Right atrium auricular region (tissue), 2 donors: ENCODE measurements at places on chromosomes 2 and 18. TPM values are rescaled to one million over a fixed set of nuclear protein-coding genes. Genes with fewer than 3 reads are reported as not detected.
A peak's percentile ranks its signal among the peaks of the same experiment; 100 is the strongest.

GRCh38 chr2:98825020-98825350 is 94.1 kb upstream of the MGAT4A start:
- no peak overlapping the region for H3K4me3 ChIP-seq
- DNase-seq: no peak
- H3K27me3 ChIP-seq: no peaks in the 10 kb centered on the region
- peak overlapping the region; percentile 62 for H3K27ac ChIP-seq
- H3K4me1 ChIP-seq: peaks cover 28% of the 10 kb centered on the region

GRCh38 chr2:233301811-233302210 is 5.8 kb upstream of the SAG start:
- H3K4me3 ChIP-seq: no peak overlapping the region
- no peaks in the 10 kb centered on the region for H3K4me1 ChIP-seq
- no peaks in the 10 kb centered on the region for H3K36me3 ChIP-seq
- no peaks in the 10 kb centered on the region for H3K27me3 ChIP-seq
- H3K27ac ChIP-seq: no peak overlapping the region
- no peak for DNase-seq

DNA sequence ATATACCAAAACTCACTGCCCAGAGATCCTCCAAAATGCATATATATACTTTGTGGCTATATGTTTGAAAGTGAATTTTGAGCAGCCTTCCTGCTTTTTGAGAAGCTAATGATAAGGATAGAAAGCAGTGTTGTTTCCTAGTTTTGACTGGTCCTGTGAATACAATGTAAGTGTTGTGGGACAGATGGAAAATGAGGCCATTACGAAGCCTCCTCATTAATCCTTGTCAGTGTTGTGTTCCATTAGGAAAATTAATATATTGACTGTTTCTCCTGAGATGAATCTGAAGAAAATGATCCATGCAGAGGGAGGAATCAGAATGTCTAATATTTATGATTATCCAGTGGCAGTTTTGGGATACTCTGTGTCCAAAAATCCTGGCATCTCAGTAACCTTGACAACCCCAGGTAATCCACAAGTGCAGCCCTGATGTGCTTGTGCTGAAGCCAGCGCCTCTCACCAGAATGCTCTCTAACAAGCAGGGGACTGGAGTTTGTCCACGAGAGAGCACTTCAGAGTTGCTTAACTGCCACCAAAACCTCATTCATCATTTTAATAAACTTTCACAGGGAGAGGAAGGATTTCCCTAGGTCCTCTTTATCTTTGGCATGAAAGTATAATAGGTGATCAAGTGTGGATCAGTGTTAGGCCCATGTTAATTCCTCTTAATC is 418.6 kb downstream of the CMPK2 start:
- no peak overlapping the region for H3K27ac ChIP-seq
- H3K4me3 ChIP-seq: no peak overlapping the region
- H3K27me3 ChIP-seq: no peaks in the 10 kb centered on the region
- DNase-seq: no peak
- H3K36me3 ChIP-seq: no peaks in the 10 kb centered on the region

DNA sequence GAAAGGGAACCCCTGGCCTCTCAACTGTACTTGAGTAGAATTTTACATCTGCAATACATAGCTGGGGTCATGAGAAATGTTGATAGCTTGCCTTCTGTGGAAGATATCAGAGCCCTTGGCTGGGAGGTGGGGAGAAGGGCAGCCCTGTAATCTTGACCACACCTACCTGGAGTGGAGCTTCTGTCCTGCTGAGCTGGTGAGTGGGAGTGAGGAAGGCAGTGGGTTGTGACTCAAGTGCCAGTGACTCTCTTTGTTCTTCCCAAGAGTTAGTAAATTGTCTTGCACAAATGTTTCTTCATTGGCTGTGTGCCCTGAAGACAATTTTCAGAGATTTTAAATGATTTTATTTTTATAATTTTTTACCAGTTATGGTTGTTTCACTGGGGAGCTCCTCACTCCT is 277.3 kb downstream of the MBD5 start:
- H3K4me3 ChIP-seq: no peak overlapping the region
- DNase-seq: no peak
- H3K27ac ChIP-seq: no peak overlapping the region
- no peaks in the 10 kb centered on the region for H3K36me3 ChIP-seq
- H3K4me1 ChIP-seq: no peaks in the 10 kb centered on the region

GRCh38 chr18:75206452-75207309 is 2.3 kb downstream of the PTGR3 start:
- peak overlapping the region; percentile 73 for H3K4me3 ChIP-seq
- no peaks in the 10 kb centered on the region for H3K4me1 ChIP-seq
- no peak for DNase-seq
- H3K36me3 ChIP-seq: no peaks in the 10 kb centered on the region
- H3K27me3 ChIP-seq: no peaks in the 10 kb centered on the region

Gene TMEM17
- 0.90 TPM for total RNA-seq

Gene CXCR4
- total RNA-seq: 11.9 TPM

DNA sequence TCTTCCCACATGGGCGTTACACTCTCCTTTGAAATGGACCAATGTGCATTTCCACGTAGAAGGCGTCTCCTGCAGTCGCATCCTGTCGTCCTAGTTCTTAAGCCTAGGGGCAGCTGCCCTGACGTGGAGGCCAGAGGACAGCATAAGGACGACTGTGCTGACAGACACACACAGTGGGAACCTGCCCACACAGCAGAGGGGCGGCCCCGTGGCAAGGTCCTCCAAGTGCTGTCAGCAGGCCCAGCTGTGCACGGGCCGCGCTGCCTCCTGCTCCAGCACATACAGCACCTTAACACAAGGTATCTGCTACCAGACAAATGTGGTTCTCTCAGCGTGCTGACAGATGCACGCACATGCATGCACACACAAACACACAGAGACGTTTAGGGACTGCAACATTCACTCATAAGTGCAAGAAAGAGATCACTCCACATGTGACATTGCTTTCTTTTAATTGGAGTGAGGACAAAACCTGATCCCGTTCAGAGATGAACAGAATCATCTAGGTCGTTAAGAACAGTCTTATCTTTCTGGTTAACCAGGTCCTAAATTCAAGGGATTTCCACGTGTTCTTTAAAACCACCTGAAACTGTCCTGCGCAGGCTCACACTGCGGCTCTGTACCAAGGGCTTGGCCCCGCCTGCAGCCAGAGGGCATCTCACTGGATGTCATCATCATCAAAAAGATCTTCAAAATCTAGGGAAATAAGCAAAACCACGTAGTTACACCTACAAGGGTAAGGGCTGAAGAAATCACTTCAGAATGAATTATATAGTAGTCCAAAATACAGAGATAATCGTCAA is 5.5 kb downstream of the COPS9 start:
- H3K4me3 ChIP-seq: no peak overlapping the region
- no peak overlapping the region for H3K27ac ChIP-seq
- H3K4me1 ChIP-seq: peaks cover 12% of the 10 kb centered on the region
- peaks cover 54% of the 10 kb centered on the region for H3K36me3 ChIP-seq
- no peaks in the 10 kb centered on the region for H3K27me3 ChIP-seq
- DNase-seq: no peak

Gene COLEC11
- total RNA-seq: 56.6 TPM

DNA sequence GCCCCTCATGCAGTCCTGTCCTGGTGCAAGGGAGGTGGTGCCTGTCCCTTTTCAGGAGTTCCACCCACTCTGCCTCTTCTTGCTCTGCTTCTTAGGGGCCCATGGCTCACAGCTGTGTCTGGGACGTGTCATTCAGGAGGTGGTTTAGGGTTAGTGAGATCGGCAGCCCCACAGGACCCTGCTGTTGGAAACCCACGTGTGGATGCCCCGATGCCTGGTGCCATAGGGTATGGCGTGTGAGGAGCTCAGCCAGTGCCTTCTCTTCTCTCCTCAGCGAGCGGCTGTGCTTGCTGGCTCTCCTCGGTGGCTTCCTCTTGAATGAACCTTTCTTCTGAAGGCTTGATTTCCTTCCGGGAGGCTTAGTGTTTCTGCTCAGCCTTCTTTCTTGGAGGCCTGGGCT is 55.2 kb downstream of the LDLRAD4 start:
- H3K27ac ChIP-seq: no peak overlapping the region
- no peaks in the 10 kb centered on the region for H3K4me1 ChIP-seq
- no peak overlapping the region for H3K4me3 ChIP-seq
- H3K36me3 ChIP-seq: no peaks in the 10 kb centered on the region

GRCh38 chr2:45707006-45707405 is 55.5 kb downstream of the PRKCE start:
- DNase-seq: no peak
- no peak overlapping the region for H3K4me3 ChIP-seq
- H3K36me3 ChIP-seq: no peaks in the 10 kb centered on the region
- H3K27ac ChIP-seq: no peak overlapping the region
- H3K27me3 ChIP-seq: no peaks in the 10 kb centered on the region

GRCh38 chr2:218079943-218080913 is 11.2 kb downstream of the RUFY4 start:
- H3K4me1 ChIP-seq: no peaks in the 10 kb centered on the region
- no peak overlapping the region for H3K27ac ChIP-seq
- H3K4me3 ChIP-seq: no peak overlapping the region
- H3K27me3 ChIP-seq: no peaks in the 10 kb centered on the region

Gene GPAT2
- 3.9 TPM for total RNA-seq

Gene SKOR2
- total RNA-seq: not detected

DNA sequence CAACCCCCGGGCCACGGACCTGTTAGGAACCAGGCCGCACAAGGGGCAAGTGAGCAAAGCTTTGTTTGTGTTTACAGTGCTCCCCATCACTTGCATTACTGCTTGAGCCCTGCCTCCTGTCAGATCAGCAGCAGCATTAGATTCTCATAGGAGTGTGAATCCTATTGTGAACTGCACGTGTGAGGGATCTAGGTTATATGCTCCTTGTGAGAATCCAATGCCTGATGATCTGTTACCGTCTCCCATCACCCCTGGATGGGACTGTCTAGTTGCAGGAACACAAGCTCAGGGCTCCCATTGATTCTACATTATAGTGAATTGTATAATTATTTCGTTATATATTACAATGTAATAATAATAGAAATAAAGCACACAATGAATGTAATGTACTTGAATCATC is 125.6 kb downstream of the FMNL2 start:
- H3K27me3 ChIP-seq: no peaks in the 10 kb centered on the region
- peaks cover 14% of the 10 kb centered on the region for H3K4me1 ChIP-seq
- H3K27ac ChIP-seq: no peak overlapping the region
- H3K4me3 ChIP-seq: no peak overlapping the region
- no peaks in the 10 kb centered on the region for H3K36me3 ChIP-seq

GRCh38 chr2:173374634-173375033 is 20.0 kb downstream of the CDCA7 start:
- no peaks in the 10 kb centered on the region for H3K27me3 ChIP-seq
- H3K36me3 ChIP-seq: no peaks in the 10 kb centered on the region
- H3K4me1 ChIP-seq: no peaks in the 10 kb centered on the region
- no peak overlapping the region for H3K27ac ChIP-seq
